EL (cell line): ENCODE measurements at places on chromosomes 2 and 18.

GRCh38 chr2:101124643-101125366, 26.4 kb downstream of the TBC1D8 start:
- DNase-seq, result peak; percentile 98

DNA sequence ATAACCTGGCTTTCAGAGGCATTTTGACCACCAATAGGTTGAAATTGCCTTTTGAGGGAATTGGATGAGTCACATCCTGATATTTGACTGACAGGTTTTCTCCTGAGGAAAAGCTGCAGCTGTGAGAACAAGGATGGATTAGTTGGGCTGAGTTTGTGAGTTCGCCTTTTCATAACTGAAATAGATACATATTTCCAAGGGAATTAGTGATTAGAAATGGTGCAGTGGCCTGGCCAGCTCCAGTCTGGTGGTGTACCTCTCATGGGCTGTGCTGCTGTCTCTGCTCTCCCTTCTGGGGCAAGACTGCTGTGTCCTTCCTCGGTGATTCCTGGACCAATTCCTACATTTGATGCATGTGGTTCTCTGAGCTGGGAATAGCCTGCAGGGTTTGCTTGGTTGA, 341.3 kb downstream of the TSN start:
- no peak for DNase-seq

GRCh38 chr2:26178746-26179436, 6.0 kb downstream of the GAREM2 start:
- DNase-seq, result peak; percentile 31

DNA sequence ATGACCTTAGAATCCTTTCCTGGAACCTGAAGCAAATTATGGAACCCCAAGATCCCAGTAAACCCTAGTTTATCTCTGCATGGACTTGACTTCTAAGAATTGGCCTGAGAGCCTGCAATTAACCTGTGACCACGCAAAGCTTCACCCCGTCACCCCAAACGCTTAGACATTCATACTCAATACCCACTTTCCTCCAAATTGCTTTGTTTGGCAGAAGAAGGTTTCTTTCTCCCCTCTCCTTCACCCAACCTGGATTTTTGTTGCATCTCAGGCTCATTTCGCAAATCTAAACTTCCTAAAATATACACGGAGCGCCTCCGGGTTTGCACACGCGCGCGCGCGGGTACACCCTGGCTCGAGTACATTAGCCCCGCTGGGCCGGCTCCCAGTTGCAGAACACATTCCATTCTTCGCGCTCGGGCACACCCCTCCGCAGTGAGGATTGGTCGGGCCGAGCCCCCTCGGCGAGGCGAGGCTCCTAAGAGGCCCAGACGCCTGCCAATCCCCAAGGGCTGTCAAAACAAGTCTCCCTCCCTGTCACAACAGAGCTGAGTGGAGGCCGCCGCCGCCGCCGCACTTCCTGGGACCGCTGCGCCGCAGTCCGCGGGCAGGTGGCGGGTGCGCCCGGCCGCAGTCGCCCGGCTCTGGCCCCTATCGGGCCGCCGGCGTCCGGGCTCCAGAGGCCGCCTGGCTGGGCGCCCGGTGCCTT, at the start of gene PLCL1:
TSS of gene PLCL1 (plus strand) at position 545 of the 709 bp plus-strand sequence.
- peak; percentile 91 for DNase-seq

- no peak for DNase-seq
These were observed 35.1 kb downstream of the RAMP1 start for GRCh38 chr2:237894396-237894979.
